ENCODE measurements at places on chromosomes 7 and 10.

- peak; percentile 18 for DNase-seq
Observed at GRCh38 chr7:27784399-27785053, 44.6 kb downstream of the TAX1BP1 start.

GRCh38 chr7:4835398-4836205, 26.2 kb downstream of the PAPOLB start:
- DNase-seq: no peak

- DNase-seq: no peak
Observed at GRCh38 chr7:27520815-27521790, 141.6 kb downstream of the HIBADH start.

DNA sequence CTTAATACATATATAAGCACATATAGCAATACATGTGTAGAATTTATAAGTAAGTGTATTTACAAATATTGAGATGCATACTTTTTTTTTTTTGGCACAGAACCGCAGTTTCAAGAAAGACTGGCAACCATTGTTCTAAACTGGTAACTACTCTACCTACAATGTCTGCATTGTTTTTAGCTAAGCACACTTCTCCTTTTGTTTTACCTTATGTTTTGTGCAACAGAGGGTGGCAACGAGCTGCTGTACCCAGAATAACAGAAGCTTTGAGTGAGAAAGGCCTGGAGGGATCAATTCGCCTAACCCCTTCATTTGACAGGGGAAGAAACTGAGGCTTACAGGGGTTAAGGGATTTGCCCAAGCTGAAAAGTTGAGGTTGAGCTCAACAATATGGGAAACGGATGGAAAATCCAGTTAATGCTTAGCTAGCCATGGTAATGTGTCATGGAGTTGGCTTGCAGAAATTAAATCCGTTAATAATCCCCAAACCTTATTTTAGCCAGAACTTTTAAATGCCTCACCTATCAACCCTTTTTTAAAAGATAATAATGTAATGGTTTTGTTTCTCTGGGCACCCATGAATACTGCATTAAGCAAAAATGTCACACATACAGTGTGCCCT, 25.5 kb downstream of the FZD1 start:
- DNase-seq: no peak

- DNase-seq: no peak
Observed at GRCh38 chr10:21379143-21379542, 146.3 kb downstream of the SKIDA1 start.

DNA sequence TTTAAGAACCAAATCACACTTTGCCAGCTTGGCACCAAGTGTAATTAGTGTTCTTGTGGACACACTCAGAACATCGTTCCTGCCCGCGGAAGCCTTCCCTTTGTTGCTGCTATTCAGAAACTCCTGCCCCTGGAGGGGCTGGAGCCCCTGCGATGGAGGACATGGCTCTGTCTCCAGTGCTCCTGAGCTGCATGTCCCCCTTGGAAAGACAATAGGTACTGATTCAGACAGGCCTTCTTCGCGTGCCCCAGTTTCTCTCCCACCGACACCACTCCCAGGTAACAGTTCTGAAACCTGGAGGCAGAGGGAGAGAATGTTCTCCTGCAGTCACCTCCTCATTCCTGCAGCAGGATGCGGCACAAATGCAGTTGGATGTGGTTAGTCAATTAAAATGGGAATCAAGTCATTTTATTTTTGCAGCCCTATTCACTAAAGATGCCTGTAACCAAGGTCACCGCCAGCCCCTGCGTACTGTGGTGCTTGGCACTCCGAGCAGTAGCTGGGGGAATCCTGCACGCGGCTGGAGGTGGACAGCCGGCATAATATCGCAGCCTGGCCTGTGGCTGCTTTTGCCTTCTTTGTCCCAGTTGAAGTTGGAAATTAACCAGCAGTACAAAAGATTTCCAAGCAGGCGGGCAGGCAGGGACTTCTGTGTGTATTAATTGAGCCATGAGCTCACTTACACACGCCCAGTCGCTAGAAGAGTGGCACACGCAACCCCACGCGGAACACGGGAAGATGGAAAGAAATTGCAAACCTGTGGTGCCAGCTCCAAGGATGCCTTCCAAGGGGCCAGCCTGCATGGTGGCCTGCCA, 205.7 kb downstream of the EBF3 start:
- DNase-seq: no peak

DNA sequence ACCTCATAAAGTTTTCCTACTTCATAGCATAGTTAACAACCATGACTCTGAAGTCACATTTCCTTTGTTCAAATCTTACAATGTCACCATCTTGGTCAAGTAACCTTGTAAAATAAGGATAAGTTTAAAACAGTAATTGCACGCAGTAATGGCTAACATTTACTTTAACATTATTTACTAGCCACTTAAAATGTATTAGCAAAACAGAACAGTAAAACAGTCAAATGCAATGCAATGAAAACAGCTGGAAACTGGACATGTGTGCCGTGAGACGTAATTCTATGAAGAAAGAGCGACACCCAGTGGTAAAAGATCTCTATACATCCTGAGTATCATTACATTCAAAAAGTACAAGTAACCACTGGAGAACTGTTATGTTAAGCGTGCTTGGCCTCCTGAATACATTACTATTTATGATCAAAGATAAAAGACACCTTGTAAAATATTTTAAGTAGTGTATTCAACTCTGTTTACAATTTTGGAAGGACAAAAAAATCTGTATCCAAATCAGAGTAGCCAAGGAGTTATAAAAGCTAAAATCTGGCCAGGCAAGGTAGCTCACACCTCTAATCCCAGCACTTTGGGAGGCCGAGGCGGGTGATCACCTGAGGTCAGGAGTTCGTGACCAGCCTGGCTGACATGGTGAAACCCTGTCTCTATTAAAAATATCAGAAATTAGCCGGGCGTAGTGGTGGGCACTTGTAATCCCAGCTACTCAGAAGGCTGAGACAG, 27.2 kb downstream of the ATE1 start:
- DNase-seq: peak; percentile 65

DNA sequence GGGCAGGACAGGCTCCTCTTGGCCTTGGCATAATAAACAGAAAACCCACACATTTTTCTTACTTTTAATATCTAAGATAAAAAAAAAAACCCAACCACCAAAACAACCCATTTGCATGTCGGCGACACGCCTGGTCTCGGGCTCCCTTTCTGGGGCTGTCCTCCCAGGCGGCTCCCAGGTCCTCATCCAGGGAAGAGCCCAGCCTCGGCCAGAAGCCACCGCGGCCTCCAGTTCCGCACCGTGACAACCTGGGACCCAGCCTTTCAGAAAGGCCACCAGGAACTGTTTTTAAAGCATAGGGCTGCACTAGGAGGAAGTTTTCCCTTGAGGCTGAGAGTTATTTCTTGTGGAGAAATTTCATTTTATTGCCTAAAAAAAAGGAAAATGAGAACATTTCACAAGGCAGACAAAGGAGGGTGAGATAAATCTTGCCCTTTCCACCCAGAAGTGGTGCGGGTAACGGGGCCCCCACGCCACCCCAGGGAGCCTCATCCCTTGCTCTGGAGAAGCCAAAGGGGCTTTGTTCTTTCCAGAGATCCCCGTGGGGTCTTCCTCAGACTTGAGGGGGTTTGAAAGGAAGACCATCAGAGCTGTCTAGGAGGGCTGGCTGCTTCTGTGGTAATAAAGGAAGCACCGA, 39.2 kb upstream of the MKRN1 start:
- DNase-seq: no peak

DNA sequence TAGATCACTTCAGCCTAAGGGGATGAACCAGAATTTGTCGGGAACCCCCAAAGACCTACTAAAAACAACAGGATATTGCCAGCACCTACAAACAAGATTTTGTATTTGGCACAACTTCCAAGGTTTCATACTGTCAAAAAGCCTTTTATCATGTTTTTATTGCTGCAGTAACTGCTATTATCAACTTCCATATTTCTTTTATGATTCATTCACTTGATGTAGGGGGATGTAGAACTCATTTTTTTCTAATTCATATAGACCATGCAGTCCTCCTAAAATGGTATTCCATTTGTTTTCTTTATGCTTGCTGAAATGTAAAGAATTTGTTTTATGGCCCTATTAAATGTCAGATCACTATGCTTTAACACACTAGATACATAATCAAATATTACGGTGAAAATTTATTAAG, 30.0 kb upstream of the WNT16 start:
- no peak for DNase-seq

DNA sequence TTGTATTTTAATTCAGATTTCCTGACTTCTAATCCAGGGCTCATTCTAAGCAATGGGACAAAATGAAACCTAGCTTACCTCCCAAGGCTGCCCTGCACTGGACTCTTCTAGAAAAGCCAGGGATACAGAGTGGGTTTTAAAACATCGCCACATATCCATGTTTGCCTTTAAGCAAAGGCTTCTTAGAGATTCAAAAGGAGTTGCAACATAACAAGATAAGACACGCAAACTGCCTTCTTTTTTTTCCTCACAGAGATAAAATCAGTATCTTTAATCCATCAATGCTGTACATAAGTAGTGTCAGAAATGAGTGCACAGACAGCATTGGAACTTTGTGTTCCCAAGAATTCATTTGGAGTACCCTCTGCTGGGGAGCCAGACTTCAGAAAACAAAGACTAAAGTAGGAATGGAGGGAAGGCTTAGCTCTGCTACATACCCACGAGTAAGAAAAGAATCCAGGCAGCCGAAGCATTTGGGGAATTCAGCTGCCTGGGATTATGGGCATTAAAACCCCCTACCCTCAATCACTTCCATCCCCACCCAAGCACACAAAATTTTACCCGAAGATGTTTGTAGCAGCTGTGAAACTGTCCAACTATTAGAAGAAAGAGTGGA, 427.8 kb downstream of the ARL4A start:
- DNase-seq: peak; percentile 11

GRCh38 chr10:6173203-6173602, 29.5 kb upstream of the PFKFB3 start:
- DNase-seq: peak; percentile 53

DNA sequence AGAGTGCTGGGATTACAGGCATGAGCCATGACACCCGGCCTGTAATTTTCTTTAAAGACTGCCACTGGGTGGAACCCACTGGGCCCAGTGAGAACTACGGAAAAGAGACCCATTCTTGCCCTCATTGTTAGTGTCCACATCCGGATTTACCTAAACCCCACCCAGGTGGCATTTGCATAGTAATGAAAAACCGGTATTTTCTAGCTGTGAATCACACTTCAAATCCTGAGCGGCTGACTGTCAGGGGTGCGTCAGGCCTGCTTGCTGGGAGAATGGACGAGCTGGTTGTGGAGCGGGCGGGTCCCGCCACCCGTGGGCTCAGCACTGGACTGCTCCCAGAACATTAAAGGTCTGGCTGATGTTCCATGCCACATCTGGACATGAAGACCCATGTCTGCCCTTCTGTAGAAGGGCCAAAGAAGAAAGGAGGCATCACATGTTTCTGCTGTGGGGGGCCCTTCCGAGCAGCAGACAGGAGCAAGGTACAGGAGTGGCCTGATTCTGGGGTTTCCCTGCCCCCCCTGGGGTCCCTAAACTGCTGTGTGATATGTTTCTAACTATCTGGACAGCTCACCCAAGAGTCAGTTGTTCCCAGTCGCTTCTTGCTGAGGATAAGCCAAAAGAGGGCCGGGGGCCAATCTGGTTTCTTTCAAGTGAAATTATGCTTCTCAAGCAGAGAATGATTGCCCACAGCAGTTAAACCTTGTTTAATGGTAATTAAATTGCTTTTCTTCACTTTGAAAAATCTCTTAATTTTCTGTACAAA, 46.4 kb downstream of the KIAA1217 start:
- DNase-seq: peak; percentile 81

DNA sequence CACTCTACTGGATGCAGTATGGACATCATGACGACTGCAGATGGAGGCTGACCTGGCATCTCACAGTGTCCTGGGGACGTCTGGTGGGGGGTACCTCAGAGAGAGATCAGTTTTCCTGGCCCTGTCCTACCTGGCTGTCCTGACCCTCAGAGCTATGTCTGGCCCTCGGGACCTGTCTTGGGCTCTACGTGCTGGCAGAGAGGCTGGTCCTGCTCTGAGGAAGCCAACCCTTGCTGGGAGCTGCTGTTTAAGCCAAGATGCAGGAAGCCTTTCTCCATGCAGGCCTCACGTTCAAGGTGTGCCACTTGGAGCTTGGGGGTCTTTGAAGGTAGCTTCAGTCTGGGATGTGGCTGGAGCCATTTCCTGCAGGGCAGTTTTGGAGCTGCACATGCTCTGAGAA, 42.1 kb upstream of the CXCL12 start:
- DNase-seq: no peak

DNA sequence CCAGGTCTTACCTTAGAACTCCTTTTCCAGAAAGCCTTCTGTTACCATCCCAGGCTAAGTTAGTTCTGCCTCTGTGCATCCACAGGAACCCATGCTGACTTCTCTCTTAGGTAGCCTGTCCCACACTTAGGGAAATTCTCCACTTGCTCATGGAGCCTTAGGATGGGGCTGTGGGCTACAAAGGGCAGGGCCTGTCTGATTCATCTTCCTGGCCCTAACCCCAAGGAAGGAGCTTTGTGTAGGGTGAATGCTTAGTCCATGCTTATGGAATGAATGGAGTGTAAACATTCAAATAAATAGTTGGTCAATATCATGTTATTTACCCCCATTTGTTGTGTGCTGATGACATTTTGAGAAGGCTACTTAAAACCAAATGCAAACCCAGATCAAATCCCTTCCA, 54.7 kb downstream of the EMX2 start:
- no peak for DNase-seq

- DNase-seq: no peak
Observed at GRCh38 chr10:130686689-130687300, 550.6 kb downstream of the GLRX3 start.

GRCh38 chr7:7434329-7434728, 101.3 kb downstream of the COL28A1 start:
- DNase-seq: no peak

DNA sequence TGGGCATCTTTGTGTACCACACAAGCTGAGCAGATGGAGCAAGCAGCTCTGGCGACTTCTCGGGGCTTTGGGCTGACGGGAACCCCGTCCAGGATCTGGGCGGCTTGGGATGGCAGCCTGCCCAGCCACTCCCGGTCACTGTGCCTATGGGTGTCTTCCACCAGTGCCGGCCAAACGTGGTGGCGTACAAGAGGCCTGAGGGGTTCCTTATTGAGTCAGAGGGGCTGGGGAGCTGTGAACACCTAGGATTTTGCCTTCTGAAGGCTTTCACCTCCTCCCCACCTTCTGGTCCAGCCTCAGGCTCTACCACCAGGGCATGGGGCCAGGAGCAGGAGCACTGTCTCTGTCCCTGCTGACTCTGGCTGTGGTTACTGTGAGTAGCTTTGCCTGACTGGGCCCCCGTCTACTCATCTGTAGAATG, 71.8 kb upstream of the PPIF start:
- no peak for DNase-seq

DNA sequence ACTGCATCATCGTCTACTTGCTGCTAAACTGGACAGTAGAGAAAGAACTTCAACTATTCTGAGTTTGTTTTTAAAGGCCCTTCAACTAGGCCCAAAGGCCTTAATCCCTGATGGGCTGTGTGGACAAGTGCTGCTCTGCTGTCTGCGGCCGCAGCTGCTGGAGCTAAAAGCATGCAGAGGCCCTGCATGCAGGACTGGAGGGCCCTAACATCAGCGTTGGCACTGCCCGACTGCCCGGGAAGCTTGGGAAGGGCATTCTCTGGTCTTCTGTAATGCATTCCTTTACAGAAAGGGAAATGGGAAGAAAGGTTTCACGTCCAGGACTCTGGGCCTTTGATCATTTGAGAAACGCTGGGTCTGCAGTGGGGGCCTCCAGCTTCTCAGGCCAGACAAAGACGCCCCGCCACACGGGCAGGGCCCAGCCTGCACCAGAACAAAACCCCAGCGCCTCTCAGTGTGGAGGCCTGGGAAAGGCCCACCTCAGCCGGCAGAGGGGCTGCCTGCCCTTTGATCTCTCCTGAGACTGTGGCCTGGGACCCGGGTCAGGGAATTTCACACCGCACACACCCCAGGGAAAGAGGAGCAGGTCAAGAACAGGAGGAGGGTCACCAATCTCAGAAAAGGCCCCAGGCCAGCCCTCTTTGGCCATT, 229.3 kb downstream of the DNAJB6 start:
- DNase-seq: no peak
